Activated naive CD8-positive, alpha-beta T cell treated with anti-CD3 and anti-CD28 coated beads for 36 hours (primary cell): ENCODE measurements at places on chromosomes 4 and X. TPM values are rescaled to one million over a fixed set of nuclear protein-coding genes. Genes with fewer than 3 reads are reported as not detected.

Gene FGFR3
- total RNA-seq: not detected

DNA sequence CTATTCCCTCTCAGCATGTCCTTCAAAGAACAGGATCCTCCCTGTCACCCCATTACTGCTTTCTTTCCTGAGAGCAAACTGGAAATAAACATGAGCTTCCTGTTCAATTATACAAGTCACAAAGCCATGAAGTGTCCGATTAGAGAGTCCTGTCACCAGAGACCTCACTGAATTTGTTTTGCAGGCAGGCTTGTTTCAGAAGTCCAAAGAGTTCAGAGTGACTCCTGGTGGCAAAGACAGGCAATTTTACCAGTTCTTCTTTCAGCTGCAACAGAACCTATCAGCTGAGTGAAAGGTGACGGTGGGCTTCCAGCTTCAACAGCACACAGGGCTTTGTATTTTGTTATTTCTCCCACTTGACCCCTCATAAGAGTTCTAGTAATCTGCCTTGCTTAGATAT lies 6.4 kb downstream of the ELK1 start:
- H3K4me3 ChIP-seq: no peak overlapping the region
- H3K27ac ChIP-seq: no peak overlapping the region
- peaks cover 32% of the 10 kb centered on the region for H3K4me1 ChIP-seq
- peaks cover 41% of the 10 kb centered on the region for H3K36me3 ChIP-seq
- DNase-seq: no peak
- no peaks in the 10 kb centered on the region for H3K27me3 ChIP-seq

GRCh38 chr4:94508806-94509205 lies 57.1 kb downstream of the PDLIM5 start:
- H3K4me3 ChIP-seq: no peak overlapping the region
- H3K4me1 ChIP-seq: peaks cover 9% of the 10 kb centered on the region
- peaks cover 10% of the 10 kb centered on the region for H3K36me3 ChIP-seq
- H3K27me3 ChIP-seq: no peaks in the 10 kb centered on the region
- DNase-seq: no peak

DNA sequence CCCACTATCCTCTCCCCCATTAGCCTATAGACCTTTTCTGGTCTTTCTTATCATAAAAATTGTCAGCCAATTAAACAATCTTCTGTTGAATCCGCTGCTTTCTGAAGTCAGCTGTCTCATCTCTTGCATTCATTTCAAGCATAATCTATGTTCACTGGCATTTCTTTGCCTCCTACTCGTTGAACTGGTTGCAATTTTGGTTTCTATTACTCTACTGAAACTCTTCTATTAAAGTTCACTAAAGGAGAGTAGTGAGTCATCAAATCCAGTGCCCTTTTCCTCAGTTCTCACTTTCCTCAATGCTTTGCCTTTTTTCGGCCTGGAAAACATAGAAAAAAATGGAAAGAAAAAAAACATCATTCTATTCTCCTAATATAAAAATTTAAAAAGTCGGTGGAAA lies 23.9 kb upstream of the CXCL13 start:
- peaks cover 30% of the 10 kb centered on the region for H3K4me1 ChIP-seq
- H3K4me3 ChIP-seq: peak overlapping the region; percentile 62
- DNase-seq: no peak
- peaks cover 31% of the 10 kb centered on the region for H3K27me3 ChIP-seq

- no peak overlapping the region for H3K27ac ChIP-seq
- no peaks in the 10 kb centered on the region for H3K36me3 ChIP-seq
- no peak for DNase-seq
- H3K27me3 ChIP-seq: no peaks in the 10 kb centered on the region
- no peaks in the 10 kb centered on the region for H3K4me1 ChIP-seq
Measured at GRCh38 chr4:124330045-124330444, 382.5 kb downstream of the ANKRD50 start.

Gene RAB40AL
- 0.21 TPM for total RNA-seq

- DNase-seq: no peak
- no peaks in the 10 kb centered on the region for H3K4me1 ChIP-seq
- no peaks in the 10 kb centered on the region for H3K27me3 ChIP-seq
- no peak overlapping the region for H3K4me3 ChIP-seq
- no peaks in the 10 kb centered on the region for H3K36me3 ChIP-seq
Measured at GRCh38 chrX:103107836-103108235, 14.9 kb upstream of the NXF3 start.

DNA sequence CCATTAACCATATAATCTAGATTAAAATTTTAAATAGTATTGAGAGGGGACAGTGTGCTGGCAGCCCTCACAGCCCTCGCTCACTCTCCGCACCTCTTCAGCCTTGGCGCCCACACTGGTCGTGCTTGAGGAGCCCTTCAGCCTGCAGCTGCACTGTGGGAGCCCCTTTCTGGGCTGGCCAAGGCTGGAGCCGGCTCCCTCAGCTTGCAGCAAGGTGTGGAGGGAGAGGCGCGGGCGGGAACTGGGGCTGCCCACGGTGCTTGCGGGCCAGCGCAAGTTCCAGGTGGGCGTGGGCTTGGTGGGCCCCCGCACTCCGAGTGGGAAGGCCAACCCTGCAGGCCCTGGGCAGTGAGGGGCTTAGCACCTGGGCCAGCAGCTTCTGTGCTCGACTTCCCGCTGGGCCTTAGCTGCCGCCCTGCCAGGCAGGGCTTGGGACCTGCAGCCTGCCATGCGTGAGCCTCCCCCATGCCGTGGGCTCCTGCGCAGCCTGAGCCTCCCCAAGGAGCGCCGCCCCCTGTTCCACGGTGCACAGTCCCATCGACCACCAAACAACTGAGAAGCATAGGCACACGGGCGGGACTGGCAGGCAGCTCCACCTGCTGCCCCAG lies 32.8 kb upstream of the CFAP299 start:
- peaks cover 9% of the 10 kb centered on the region for H3K27me3 ChIP-seq
- H3K27ac ChIP-seq: no peak overlapping the region
- H3K4me3 ChIP-seq: no peak overlapping the region
- no peaks in the 10 kb centered on the region for H3K36me3 ChIP-seq
- no peak for DNase-seq

DNA sequence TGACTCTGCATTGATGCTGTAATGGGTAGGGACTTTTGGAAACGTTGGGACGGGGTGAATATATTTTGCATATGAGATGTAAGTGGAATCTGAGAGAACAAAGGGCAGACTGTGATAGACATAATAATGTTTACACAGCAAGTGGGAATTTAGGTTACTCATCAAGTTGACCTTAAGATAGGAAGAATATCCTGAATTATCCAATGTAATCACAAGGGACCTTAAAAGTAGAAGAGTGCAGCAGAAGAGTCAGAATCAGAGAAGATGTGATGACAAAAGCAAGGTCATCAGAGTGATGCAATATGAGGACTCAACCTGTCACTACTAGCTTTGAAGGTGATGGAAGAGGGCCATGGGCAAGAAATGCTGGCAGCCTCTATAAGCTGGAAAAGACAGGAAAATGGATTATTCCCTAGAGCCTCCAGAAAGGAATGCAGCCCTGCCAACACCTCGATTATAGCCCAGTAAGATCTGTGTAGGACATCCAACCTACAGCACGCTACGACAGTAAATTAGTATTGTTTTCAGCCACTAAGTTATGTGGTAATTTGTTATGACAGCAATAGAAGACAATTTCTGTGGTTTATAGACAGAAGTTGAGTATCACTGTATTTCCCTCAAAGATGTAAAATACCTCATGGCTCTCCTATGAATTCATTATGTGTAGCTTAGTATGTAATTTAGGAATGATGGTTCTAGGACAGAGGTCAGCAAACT lies 26.4 kb downstream of the MORC4 start:
- DNase-seq: no peak
- H3K4me3 ChIP-seq: no peak overlapping the region
- peaks cover 25% of the 10 kb centered on the region for H3K36me3 ChIP-seq
- no peak overlapping the region for H3K27ac ChIP-seq
- no peaks in the 10 kb centered on the region for H3K27me3 ChIP-seq

DNA sequence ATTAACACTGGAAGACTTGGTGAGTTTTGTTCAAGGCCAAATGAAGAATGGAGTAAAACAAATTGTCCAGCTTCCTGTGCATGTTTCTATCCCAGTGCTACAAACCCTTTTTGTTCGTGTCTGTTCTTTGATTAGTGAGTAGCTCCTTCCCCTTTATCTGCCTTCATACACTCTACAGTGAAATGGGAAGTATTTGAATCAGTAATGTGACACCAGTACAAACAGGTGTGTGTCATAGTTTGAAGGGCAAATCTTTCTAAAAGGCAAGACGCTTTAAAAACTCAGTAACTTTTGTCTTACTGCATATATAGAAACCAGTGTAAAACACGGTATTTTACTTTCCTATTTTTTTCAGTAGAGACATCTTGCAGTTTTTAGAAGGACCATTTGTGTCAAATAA lies 5.9 kb downstream of the ARHGEF38 start:
- H3K27me3 ChIP-seq: peaks cover 11% of the 10 kb centered on the region
- no peak overlapping the region for H3K27ac ChIP-seq

- DNase-seq: no peak
- peaks cover 15% of the 10 kb centered on the region for H3K36me3 ChIP-seq
- H3K27ac ChIP-seq: no peak overlapping the region
Measured at GRCh38 chr4:15809466-15809865, 31.3 kb downstream of the CD38 start.

Gene MBNL3
- total RNA-seq: 28.6 TPM

DNA sequence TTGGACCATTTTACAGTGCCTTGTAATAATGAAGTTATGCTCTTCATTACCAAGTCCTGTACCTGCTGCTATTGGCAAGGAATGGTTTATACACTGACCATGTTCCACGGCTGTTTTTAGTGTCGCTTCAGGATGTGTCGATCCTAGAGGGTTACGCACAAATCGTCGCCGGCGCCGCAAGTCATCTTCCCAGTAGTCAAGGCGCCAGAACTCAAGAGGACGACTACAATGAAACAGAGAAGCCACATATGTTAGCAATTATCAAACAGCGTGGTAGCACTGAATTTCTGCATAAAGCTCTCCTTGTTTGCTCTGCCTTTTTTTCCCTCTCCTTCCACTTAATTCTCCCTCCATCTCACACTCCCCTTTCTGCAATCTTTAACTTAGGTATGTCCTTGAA lies 17.0 kb downstream of the MAB21L2 start:
- peaks cover 10% of the 10 kb centered on the region for H3K36me3 ChIP-seq
- H3K4me1 ChIP-seq: no peaks in the 10 kb centered on the region
- no peak for DNase-seq
- no peak overlapping the region for H3K4me3 ChIP-seq

Gene RTL9
- not detected for total RNA-seq

DNA sequence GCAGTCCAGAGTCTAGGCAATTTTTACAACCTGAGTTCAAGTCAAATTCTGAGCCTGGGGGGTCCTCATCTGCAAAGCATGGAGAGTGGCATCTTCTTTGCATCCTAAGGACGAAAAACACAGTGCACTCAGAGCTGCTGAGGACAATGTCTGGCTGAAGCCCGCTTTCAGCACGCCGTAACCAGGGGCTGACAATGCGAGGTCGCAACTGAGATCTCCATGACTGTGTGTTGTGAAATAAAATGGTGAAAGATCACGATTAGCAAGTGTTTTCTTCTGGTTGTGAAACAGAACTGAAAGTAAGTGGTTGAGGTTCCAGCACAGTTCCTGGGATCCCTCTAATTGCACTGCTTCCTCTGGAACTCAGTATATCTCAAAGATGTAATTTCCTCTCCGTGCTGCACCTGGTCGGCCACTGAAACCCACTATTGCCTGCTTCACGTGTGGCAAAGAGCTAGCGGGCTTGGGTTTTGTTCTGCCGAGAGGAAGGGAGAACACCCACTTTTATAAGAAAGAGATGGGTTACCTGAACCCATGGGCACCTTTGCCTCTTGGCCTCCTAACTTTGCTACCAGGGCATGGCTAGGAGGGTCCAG lies 7.7 kb upstream of the F11 start:
- no peak overlapping the region for H3K27ac ChIP-seq
- DNase-seq: no peak
- H3K27me3 ChIP-seq: no peaks in the 10 kb centered on the region
- H3K4me3 ChIP-seq: no peak overlapping the region
- H3K36me3 ChIP-seq: no peaks in the 10 kb centered on the region

DNA sequence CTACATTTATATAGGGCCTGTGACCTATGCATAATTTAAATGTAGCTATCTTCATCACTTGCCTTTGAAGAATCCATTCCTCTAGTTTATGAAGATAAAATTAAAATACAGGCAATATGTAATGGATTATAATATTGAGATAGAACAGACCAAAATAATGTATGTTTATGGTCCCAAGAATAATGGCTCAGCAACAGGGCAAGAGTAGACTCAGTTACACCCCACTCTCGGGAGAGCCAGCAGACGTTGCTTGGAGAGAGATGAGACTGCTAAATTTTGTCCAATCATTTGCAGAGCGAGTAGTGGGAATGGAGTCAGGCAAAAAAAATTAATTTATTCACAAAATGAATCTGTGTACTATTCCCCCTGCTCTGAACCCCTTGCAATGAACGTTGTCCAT lies 223.2 kb upstream of the FAT4 start:
- DNase-seq: no peak
- no peak overlapping the region for H3K27ac ChIP-seq
- H3K4me3 ChIP-seq: no peak overlapping the region
- no peaks in the 10 kb centered on the region for H3K4me1 ChIP-seq

DNA sequence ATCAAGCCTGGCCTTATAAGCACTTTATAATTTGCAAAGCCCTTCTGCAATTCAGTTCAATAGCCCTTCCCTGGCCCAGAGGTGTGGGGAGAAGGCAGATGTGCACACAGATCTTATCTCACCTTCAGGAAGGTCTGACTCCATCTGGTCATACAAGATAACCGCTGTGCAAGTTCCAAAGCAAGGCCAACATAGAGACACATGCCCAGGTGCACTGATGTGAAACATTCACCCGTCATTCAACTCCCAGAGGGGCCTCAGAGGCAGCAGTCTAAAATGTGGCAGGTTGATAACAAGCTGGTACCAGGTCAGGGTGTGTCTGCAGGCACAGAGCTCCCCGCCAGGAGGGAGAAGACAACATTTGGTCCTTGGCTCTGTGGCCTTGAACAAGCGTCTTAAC lies 10.9 kb upstream of the WFS1 start:
- peaks cover 6% of the 10 kb centered on the region for H3K4me1 ChIP-seq
- H3K27me3 ChIP-seq: peaks cover 39% of the 10 kb centered on the region
- no peak overlapping the region for H3K4me3 ChIP-seq
- DNase-seq: no peak
- H3K27ac ChIP-seq: no peak overlapping the region

- H3K36me3 ChIP-seq: peaks cover 51% of the 10 kb centered on the region
- no peaks in the 10 kb centered on the region for H3K27me3 ChIP-seq
- H3K4me3 ChIP-seq: peak overlapping the region; percentile 37
- H3K27ac ChIP-seq: peak overlapping the region; percentile 83
Measured at GRCh38 chr4:55993994-55994663, 45.4 kb downstream of the CEP135 start.

GRCh38 chr4:85676850-85677590 lies 202.1 kb downstream of the ARHGAP24 start:
- no peaks in the 10 kb centered on the region for H3K4me1 ChIP-seq
- no peak overlapping the region for H3K27ac ChIP-seq
- no peak overlapping the region for H3K4me3 ChIP-seq
- H3K36me3 ChIP-seq: no peaks in the 10 kb centered on the region

GRCh38 chr4:118872181-118872580 lies 16.5 kb upstream of the SYNPO2 start:
- H3K4me1 ChIP-seq: no peaks in the 10 kb centered on the region
- no peak overlapping the region for H3K27ac ChIP-seq
- H3K27me3 ChIP-seq: peaks cover 4% of the 10 kb centered on the region

- H3K36me3 ChIP-seq: peaks cover 6% of the 10 kb centered on the region
- no peaks in the 10 kb centered on the region for H3K27me3 ChIP-seq
- no peak for DNase-seq
- no peak overlapping the region for H3K27ac ChIP-seq
- H3K4me1 ChIP-seq: no peaks in the 10 kb centered on the region
Measured at GRCh38 chr4:123163501-123163900, 233.1 kb upstream of the SPRY1 start.

Gene TLR2
- 1.1 TPM for total RNA-seq
